Cortex of kidney (tissue), 1 donor: ENCODE measurements at places on chromosomes 16 and 17.
A peak's percentile ranks its signal among the peaks of the same experiment; 100 is the strongest.

GRCh38 chr17:81849457-81849856 is 10.9 kb downstream of the P4HB start:
- DNase-seq, result no peak

GRCh38 chr17:27368151-27368795 is 74.4 kb downstream of the WSB1 start:
- DNase-seq, result no peak

DNA sequence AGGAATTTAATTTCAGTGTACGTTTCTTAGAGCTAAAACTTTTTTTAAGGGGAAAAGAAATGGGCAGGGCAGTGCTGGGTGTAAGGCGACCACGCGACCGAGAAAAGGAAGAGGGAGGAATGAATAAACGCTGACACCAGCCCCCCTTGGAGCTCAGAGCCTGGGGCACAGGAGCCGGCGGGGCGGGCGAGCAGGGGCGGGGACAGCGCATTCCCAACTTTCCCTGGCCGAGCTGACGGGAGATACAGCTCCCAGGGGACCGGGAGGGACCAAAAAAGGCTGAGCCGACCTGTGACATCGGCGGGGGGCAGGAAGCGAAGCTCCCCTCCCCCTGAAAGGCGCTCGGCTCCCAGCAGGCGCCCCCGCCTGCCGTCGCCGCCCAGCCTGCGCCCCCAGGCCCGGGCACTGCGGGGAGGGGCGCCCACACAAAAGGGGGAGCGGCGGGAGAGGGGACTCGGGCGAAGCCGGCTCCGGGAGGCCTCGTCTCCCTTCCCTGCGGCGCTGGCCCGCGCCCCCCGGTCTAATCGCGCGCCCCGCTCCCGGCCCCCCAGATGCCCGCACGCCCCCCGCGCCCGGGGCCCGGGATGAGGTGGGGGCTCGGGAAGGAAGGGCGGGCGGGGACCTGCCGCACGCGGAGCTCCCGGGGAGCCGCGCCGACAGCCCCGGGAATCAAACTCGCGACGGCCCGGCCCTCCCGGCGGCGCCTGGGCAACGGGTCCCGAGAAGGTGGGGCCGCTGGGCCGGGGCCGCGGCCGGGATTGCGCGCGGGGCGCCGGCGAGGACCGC is 622 bp downstream of the CUEDC1 start:
- DNase-seq, result no peak

GRCh38 chr17:68143425-68143824 is 104.4 kb upstream of the AMZ2 start:
- no peak for DNase-seq

DNA sequence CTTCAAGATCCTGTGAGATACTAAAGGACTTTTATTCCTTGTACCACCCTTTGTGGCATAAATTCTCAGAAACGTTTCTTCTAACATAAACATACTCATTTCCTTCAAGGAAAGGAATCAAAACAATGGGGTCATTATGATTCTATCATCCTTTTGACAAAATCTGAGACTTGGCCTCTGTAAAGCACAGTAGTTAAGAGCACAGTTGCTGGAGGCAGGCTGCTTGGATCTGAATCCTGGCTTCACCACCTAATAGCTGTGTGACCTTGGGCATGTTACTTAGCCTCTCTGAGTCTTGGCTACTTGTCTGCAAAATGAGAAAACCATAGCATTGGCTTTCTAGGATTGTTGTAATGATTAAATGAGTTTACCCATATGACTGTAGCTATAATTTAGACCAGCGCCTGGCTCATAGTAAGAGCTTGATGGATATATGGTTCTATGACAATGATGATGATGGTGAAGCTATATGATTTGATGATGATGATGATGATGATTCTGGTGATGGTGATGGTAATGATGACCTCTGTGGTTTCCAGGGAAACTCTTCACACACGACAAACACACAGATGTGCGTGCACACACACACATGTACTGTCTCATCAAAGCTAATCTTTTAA is 6.1 kb upstream of the KRT31 start:
- no peak for DNase-seq

DNA sequence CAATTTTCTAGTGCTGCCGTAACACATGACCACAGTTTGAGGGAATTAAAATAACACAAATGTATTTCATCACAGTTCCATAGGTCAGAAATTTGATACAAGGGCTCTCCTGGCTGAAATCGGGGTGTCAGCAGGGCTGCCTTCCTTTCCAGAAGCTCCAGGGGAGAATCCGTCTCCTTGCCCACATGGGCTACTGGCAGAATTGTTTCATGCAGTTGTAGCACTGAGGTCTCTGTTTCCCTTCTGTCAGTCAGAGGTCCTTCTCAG is 20.5 kb downstream of the EIF4A3 start:
- DNase-seq, result no peak

GRCh38 chr16:6643080-6643686 is 689.5 kb upstream of the RBFOX1 start:
- DNase-seq, result no peak

- no peak for DNase-seq
Observed at GRCh38 chr16:64656471-64656870, 465.4 kb downstream of the CDH11 start.

DNA sequence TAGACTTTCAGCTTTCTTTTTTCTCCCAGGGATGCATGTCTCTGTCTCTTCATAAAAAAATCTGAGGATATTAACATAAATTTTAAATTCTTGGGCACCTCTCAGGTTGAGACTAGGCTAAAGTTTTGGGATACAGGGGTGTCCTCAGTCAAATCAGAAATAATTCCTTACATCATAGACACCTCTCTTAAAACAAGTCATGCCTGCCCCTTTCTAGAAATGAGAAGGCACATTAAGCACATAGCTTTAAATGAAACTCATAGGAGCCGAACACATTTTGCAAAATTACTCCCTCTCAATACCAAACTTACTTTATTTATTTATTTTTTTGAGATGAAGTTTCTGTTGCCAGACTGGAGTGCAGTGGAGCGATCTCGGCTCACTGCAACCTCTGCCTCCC is 67.3 kb upstream of the BCAR1 start:
- DNase-seq, result no peak

GRCh38 chr17:63983320-63983719 is 10.6 kb upstream of the SCN4A start:
- no peak for DNase-seq

DNA sequence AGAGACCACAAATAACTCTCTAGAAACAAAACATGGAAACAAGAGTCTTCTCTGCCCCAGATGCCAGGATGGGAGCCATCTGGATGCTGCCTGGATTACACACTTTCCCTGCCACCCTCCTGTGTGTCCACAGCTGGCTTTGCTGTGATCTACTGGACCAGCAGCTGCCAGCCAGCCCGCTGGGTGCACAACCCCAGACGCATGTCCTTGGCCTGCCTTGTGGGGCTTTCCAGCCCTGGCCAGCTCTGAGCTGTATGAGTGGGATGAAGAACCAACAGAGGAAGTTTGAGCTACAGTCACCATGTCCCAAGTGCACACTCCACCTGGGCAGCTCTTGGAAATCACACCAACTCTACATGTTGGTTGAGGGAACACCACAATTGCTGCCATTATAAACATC is 57.0 kb upstream of the TNRC6C start:
- no peak for DNase-seq

GRCh38 chr16:19912455-19913339 is 28.0 kb upstream of the GPRC5B start:
- no peak for DNase-seq

- DNase-seq, result no peak
Observed at GRCh38 chr17:31754239-31754945, 104.7 kb downstream of the COPRS start.

GRCh38 chr16:67846320-67847063 is at the start of gene NUTF2:
TSS of gene NUTF2 (plus strand) at chr16:67846933. CDS start at chr16:67865131, 18,198 bp downstream.
- peak; percentile 66 for DNase-seq

DNA sequence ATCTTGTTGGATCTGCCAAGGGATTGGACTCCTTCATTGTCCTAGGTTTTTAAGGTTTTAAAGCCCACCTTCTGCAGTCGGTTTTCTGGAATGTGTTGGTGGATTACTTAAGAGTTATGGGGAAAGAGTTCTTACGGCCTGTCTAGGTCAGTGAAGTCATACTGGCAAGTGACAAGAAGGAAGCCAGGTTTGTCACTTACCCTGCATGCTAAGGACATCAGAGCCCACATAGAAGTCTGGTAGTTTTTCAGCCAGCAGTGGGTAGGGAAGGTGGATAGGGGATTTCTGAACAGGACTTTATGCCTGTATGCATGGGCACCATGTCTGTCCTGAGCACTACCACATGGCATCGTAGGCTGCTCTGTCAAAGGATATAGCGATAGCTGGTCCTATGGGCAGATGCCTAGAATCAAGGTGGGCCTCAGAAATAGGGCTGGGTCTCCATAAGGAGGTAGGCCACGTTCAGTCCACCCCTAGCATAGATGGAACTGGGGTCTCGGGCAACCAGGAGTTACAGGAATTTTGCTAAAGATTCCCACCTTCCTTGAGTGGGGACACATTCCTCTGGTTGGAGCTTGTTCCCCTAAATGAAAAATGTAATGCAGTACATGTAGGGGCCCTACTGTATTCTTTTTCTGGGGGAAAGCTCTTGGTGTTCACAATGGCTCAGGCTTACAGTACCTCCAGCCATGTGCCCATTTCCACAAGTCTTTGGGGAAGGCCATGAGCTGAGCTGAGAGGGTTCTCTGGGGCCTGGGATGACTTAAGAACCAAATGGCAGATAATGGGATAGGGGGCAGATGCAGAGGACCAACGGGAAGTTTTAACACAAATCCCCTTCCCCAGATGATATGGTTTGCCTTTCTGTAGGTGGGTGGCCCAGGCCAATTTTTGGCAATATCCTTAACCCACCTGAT is 27.5 kb downstream of the TRPV2 start:
- no peak for DNase-seq

DNA sequence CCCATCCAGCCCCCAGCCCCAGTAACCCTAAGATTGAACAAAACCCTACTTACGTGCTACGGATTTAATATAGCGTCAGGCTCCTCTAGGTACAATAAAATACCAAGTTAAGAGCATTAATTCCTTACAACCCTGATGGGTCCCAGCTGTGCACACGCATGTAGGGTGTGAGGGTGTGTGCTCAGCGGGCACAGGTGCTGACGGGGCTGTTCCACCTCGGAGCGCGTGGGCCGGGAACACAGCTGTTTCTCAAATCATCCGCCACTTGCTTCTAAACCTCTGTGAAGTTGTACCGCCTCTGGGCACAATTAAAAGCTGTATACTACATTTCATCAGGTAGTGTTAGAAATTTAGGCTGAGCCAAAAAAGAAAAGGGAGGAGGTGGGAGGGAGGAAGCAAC is 478.6 kb downstream of the MAF start:
- DNase-seq, result no peak
